GM12865 (cell line): ENCODE measurements at places on chromosomes 11 and 22.

DNA sequence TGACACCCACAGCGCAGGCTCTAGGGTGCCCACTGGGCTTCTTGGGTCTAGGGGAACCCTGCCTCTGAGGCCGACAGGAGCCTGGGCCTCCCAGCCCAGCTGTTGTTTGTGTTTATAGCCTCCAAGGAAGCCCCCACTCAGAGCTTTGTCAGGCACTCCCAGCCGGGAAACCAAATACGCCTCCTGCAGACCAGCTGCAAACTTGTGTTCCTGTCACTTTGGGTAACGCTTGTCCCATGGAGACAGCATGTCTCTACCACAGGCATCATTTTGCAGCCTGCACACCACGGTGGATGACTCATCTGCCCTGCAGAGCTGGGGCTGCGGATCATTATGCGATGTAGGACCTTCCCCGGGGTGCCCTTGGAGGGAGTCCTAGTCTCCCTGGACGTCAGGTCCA lies 40.6 kb upstream of the CRYBB3 start:
- DNase-seq: no peak

GRCh38 chr11:116498161-116498560 lies 274.6 kb downstream of the BUD13 start:
- DNase-seq: no peak

- DNase-seq: no peak
These were observed 12.3 kb downstream of the BLID start for GRCh38 chr11:122103726-122104125.

GRCh38 chr11:2151500-2152257 lies 9.3 kb downstream of the INS start:
- DNase-seq: peak; percentile 82

DNA sequence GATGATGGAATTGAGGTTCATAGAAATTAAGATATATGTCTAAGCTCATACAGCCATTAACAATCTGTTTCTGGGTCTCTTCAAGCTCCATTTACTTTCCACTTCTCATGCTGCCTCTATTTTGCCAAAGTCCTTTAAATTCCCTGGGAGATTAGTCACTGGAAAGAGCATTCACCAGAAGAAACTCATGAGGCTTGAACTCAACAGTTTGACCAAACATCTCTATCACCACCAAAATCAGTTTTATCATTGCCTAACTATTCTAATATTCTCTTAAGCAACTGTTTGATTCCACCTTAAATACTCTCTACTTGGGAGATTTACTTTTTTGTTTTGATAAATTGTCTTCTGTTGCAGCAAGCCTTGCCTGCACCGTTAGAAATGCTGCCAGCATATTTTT lies 881.3 kb downstream of the KCNA4 start:
- no peak for DNase-seq

- DNase-seq: no peak
These were observed 2.2 kb upstream of the GGT5 start for GRCh38 chr22:24247011-24247507.

DNA sequence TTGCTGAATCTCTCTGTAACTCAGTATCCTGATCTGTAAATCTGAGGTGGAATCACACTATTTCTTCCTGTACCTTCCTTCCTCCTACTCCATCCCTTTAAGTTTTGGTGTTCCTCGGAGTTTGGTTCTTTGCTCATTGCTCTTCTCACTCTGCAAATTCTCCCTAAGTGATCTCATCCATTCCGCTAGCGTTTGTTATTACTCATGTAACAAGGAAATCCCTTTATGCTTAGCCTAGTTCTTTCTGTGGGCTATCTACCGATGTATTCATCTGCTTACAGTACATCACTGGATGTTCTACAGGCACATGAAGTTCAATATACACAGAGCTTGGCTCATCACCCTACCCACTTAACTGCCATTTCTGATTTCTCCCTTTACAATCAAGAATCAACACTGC lies 1.6 kb upstream of the CEP295 start:
- no peak for DNase-seq

DNA sequence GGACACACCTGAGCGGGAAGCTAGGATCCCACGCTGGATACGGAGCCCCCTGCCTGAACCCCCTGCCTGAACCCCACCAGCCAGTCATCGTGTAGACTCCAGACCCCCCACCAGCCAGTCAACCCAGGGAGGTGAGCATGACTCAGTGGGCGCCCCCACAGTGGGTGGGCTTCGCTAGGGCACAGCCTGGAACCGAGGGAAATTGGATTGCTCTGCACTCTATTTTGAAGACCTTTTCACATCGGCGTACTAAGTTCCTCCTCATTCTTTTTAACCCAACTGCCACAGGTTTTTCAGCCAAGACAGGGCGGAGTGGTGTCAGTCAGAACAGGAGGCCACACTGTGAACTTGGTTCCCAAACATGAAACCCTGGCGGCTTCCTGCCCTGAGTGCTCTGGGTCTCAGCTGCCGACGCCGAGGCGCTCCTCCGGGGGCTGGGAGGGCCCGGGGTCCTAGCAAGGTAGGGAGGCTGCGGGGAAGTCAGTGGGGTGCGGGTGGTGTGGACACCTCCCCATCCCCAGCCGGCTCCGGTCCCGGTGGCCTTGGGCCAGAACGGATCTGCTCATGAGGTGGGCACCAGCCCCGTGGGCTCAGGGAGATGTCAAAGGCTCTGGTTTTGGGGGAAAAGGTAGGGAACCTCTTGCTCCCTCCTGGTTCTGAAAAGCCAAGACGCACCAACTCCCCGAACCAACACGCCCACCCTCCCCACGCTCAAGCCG lies 57.0 kb downstream of the BRD1 start:
- DNase-seq: no peak

DNA sequence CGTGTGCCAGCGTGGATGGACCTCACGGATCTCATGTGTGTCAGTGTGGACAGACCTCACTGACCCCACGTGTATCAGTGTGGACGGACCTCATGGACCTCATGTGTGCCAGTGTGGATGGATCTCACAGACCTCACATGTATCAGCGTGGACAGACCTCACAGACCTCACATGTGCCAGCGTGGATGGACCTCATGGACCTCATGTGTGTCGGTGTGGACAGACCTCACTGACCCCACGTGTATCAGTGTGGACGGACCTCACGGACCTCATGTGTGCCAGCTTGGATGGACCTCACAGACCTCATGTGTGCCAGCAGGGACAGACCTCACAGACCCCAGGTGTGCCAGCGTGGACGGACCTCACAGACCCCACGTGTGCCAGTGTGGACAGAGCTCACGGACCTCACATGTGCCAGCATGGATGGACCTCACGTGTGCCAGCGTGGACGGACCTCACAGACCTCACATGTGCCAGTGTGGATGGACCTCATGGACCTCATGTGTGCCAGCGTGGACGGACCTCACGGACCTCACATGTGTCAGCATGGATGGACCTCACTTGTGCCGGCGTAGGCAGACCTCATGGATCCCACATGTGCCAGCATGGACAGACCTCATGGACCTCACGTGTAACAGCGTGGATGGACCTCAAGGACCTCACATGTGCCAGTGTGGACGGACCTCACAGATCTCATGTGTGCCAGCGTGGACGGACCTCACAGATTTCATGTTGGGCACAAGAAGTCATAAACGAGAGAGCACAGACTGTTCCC lies 18.2 kb downstream of the TTLL8 start:
- DNase-seq: no peak

- DNase-seq: no peak
These were observed 510.6 kb downstream of the NTM start for GRCh38 chr11:131880976-131881375.

GRCh38 chr22:32660292-32660691 lies 141.2 kb upstream of the TIMP3 start:
- DNase-seq: peak; percentile 62

- no peak for DNase-seq
These were observed 121.0 kb downstream of the WNT7B start for GRCh38 chr22:45855961-45856360.

DNA sequence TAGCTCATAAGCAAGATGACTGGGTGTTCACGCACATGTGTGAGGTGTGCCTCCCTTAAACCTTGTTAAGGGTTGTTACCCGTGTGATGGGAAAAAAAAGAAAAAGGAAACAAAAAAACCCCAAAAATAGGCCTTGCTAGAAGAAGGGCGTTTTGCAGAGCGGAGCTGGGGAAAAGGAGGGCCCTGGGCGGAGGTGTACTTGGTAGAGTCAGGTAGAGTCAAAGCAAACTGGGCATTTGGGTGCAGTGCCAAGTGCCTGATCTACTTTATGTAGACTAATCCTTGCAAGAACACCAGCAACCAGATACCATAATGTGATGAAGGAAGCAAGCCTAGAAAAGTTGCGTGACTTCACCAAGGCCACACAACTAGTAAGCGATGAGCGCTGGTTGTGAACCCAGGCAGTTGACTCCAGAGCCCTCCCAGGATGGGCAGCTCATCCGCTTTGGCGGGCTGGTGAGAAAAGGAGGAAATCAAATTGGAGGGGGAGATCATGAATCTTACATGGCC lies 1.2 kb upstream of the TIRAP start:
- DNase-seq: no peak

GRCh38 chr11:78226684-78227680 lies 38.3 kb downstream of the USP35 start:
- DNase-seq: peak; percentile 81

GRCh38 chr11:101487775-101488174 lies 96.0 kb downstream of the TRPC6 start:
- DNase-seq: no peak

- DNase-seq: peak; percentile 35
These were observed 789 bp downstream of the SIK2 start for GRCh38 chr11:111602865-111603610.

GRCh38 chr11:80146232-80146631 lies 705.4 kb upstream of the TENM4 start:
- no peak for DNase-seq

GRCh38 chr11:77109236-77110019 lies 6.8 kb downstream of the OMP start:
- no peak for DNase-seq

DNA sequence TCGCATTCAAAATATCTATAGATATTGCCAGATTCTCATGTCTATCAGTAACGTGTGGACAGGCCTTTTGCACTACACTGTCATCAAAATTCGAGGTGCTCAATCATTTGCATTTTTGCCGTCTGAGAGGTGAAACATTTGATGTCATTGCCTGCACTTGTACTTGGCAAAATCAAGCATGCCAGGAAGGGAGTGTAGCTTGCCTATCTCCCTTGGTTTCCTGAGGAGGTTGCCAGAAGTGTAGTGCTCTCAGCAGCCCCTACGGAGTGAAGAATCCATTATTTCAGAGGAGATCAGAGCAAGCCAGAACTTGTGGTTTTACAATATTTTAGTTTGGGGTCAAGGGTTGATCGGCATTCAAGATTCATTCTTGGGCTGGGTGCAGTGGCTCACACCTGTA lies 30.2 kb upstream of the APOL5 start:
- no peak for DNase-seq

- no peak for DNase-seq
These were observed 2.0 kb upstream of the BSX start for GRCh38 chr11:122983438-122984185.

DNA sequence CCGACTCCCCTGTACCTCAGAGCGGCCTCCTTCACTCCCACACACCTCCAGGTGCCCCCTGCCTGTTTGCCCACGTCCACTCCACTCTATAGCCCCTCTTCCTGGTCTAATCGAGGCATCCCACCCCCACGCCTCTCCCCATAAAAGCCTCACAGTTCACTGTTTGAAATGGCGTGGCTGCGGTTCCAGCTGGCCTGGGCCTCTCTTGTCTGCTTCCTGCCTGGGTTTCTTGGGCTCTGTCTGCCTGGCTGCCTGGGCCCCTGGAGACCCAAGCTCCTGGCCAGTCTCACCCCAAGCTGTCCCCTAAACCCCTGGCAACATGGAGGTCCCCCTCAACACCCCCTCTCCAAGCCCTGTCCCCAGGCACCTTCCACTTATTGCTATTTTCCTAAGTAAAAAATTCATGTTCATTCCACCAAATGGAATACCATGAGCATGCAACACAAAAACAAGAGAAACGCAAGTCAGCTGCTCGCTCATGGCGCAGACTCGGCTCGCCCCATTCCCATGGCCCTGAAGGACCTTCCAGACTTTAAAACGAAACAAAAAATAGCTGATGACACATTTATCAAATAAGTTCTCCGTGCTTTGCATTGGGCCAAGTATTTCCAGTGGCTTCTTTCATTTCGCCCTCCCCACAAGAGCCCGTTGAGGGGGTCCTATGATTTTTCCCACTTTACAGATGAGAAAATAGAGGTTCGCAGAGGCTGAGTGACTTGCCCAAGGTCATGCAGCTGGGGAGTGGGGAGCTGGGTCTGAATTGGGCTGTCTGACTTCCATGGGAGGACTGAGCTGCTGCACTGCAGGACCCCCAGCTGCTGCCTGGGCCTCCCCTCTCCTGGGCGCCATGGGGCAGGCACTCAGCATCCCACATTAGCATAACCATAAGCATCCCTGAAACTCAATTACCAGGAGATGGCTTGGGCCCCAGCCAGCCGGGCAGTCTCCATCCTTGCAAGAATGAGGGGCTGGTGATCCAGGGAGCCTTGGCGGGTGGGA lies 11.7 kb upstream of the FLRT1 start:
- DNase-seq: no peak

DNA sequence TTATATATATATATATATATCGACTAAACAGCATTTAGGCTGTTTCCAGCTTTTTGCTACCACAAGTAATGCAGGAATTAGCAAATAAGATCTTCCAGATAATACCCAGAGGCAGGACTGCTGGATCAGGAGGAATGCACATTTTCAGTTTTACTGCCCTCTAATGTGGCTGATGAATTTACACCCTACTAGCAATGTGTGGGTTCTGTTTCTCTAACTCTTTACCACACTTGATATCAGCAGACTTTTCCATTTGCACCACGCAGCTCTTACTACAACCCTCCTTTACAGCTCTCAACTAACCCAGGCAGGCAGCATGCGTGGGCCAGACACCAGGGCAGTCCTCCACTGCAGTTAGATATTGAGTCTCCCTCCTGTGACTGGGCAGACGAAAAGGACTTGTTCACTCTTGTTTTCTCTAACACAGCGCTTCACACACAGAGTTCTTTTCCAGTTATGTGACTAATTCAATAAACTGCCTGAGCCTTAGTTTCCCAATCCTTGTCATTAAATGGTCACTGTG lies 67.7 kb downstream of the IGLL5 start:
- DNase-seq: no peak

DNA sequence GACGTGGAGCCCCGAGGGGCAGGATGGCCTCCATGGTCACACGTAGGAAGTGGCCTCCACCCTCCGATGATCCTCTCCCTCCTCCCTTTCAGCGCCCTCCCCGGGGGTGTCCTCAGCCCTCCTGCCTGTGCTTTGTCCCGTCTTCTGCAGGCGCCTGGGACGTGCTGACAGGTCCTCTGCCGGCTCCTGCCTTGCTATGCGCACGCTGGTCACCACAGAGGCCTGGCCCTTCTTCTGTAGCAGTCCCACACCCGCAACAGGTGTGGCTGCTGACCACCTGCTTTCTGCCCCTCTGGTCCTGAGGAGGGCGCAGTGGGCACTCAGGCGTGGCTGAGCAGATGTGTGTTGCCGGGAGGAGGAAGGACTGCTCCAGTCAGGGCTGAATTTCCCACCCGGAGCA lies 27.7 kb upstream of the PPP6R3 start:
- no peak for DNase-seq
